ENCODE measurements at places on chromosomes 11 and 22. TPM values are rescaled to one million over a fixed set of nuclear protein-coding genes. Genes with fewer than 3 reads are reported as not detected.

DNA sequence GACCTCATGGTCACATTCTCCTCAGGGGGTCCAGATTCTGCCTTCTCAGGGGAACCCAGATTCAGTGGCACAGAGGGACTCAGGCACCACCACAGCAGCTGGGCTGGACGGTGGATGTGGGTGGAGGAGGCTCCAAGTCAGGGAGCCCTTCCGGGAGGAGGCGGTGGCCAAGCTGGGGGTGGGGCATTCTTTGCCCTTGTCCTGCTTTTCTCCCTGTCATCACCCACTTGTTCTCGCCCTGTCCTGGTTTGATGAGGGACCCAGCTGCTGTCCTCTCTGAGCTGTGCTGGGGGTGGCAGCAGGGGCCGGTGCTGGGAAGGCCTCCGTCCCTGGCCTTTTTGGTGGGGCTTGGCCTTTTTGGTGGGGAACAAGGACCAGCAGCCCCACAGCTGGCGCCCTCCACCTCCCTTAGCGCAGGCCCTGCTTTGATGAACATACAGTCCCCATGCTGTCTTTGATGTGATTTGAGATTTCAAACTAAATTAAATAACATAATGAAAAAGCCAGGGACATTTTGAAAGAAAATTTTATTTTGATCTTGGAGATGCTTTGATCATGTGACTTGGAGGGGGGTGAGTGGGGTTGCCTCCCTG, 1168.2 kb downstream of the BRD1 start:
- H3K36me3 ChIP-seq = no peaks in the 10 kb centered on the region
- H3K4me1 ChIP-seq = no peaks in the 10 kb centered on the region
- H3K4me3 ChIP-seq = no peak overlapping the region
- no peak overlapping the region for H3K27ac ChIP-seq

- H3K27me3 ChIP-seq = no peaks in the 10 kb centered on the region
- DNase-seq = no peak
- no peak overlapping the region for H3K27ac ChIP-seq
- no peak overlapping the region for H3K4me3 ChIP-seq
- no peaks in the 10 kb centered on the region for H3K4me1 ChIP-seq
These were observed 37.5 kb downstream of the MUC6 start for GRCh38 chr11:999009-999408.

DNA sequence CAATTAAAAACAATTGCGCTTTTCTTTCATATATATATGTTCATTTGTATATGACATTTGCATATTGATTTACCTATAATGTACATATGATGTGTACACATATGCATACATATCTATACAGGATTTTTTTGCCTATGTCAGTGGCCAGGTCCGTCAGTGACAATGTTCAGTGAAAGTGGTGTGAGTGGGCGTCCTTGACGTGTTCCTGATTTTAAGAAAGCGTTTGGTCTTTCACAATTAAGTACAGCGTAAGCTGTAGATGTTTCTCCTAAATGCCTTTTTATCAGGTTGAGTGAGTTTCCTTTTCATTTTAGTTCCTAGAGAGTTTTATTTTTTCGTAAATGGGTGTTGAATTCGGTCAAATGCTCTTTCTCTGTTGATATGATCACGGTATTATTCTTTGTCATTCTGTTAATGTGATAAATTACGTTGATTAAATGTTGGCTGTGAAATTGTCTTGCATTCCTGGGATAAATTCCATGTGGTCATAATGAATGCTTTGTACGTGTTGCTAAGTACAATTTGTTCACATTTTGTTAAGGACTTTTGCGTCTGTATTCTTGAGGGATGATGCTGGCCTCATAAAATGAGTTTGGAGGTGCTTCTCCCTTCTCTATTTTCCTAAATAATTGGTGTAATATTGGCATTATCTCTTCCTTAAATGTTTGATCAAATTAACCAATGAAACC, 10.6 kb upstream of the GNB1L start:
- no peaks in the 10 kb centered on the region for H3K36me3 ChIP-seq
- no peak overlapping the region for H3K4me3 ChIP-seq
- DNase-seq = no peak
- no peaks in the 10 kb centered on the region for H3K27me3 ChIP-seq
- no peaks in the 10 kb centered on the region for H3K4me1 ChIP-seq

GLYAT gene
- not detected for total RNA-seq

DNA sequence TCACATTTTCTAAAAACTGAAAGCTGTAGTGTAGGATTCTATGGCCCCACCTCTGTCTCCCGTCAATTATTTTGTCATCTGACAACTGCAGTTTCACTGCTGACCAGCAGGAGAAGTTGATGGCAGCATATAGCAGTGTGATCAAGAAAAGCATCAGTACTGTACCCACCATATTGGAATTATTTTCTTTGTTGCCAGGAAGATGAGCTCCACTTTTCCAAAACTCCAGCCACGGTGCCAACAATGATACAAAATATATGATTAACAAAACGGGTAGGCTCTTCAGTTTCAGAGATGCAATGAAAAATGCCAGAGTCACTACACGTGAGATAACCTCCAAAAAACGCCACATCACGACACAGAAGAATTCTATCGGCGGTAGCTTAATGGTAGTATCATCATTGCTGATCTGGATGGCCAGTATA, 41.3 kb downstream of the XKR3 start:
- no peak overlapping the region for H3K27ac ChIP-seq
- H3K27me3 ChIP-seq = no peaks in the 10 kb centered on the region
- no peak for DNase-seq

DNA sequence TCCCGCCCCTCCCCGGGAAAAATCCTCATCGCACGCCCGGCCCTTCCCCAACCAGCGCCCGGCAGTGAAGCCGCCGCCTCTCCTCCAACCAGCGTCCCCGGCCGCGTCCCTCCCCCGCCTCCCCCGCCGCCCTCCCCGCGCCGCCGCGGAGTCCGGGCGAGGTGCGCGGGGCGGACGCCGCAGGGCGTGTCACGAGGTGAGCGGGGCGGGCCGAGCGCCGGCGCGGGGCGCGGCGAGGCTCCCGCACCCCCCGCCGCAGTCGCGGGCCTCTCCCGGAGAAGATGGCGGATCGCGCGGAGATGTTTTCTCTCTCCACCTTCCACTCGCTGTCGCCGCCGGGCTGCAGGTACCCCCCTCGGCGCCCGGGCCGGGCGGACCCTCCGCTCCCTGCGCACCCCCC, at the start of gene MAPK8IP2:
TSS of gene MAPK8IP2 (plus strand) at position 256 of the 400 bp plus-strand sequence. CDS start at position 282, 26 bp downstream.
- H3K27me3 ChIP-seq = peaks cover 8% of the 10 kb centered on the region
- no peak within 1 kb of the TSS for H3K27ac ChIP-seq
- peak within 1 kb of the TSS; percentile 52 for H3K4me3 ChIP-seq

GRCh38 chr11:130772266-130773227, 143.7 kb downstream of the SNX19 start:
- no peak for DNase-seq
- H3K36me3 ChIP-seq = no peaks in the 10 kb centered on the region
- peaks cover 7% of the 10 kb centered on the region for H3K4me1 ChIP-seq
- H3K27me3 ChIP-seq = no peaks in the 10 kb centered on the region

PNPLA5 gene
- total RNA-seq = not detected

ASRGL1 gene
- total RNA-seq = 39.7 TPM

GRCh38 chr11:45234306-45235006, 51.7 kb downstream of the SYT13 start:
- H3K27me3 ChIP-seq = no peaks in the 10 kb centered on the region
- no peak overlapping the region for H3K4me3 ChIP-seq
- no peaks in the 10 kb centered on the region for H3K36me3 ChIP-seq

Data from thoracic aorta (tissue), 2 donors.